Left colon (tissue), 2 donors: ENCODE measurements at places on chromosomes 4 and X. TPM values are rescaled to one million over a fixed set of nuclear protein-coding genes. Genes with fewer than 3 reads are reported as not detected.

The LNX1 gene
- 17.5 TPM for total RNA-seq

The NAT8L gene
- 0.25 TPM for total RNA-seq

The PRSS12 gene
- total RNA-seq, result 27.7 TPM

The PRR32 gene
- not detected for total RNA-seq

The CXCL11 gene
- 0.36 TPM for total RNA-seq

The USP53 gene
- 67.0 TPM for total RNA-seq

The SPANXN3 gene
- not detected for total RNA-seq

The MEPE gene
- not detected for total RNA-seq

The GPR119 gene
- 0.78 TPM for total RNA-seq

The GNRHR gene
- not detected for total RNA-seq

The EVC2 gene
- total RNA-seq, result 0.82 TPM

The GPC3 gene
- total RNA-seq, result 2.6 TPM

The UGT2B17 gene
- total RNA-seq, result 769 TPM

The HSFX1 gene
- 1.0 TPM for total RNA-seq

The HERC6 gene
- 8.9 TPM for total RNA-seq

The FRAS1 gene
- 1.3 TPM for total RNA-seq

The TLL1 gene
- 1.9 TPM for total RNA-seq
